ENCODE measurements at places on chromosomes 5 and 9.

DNA sequence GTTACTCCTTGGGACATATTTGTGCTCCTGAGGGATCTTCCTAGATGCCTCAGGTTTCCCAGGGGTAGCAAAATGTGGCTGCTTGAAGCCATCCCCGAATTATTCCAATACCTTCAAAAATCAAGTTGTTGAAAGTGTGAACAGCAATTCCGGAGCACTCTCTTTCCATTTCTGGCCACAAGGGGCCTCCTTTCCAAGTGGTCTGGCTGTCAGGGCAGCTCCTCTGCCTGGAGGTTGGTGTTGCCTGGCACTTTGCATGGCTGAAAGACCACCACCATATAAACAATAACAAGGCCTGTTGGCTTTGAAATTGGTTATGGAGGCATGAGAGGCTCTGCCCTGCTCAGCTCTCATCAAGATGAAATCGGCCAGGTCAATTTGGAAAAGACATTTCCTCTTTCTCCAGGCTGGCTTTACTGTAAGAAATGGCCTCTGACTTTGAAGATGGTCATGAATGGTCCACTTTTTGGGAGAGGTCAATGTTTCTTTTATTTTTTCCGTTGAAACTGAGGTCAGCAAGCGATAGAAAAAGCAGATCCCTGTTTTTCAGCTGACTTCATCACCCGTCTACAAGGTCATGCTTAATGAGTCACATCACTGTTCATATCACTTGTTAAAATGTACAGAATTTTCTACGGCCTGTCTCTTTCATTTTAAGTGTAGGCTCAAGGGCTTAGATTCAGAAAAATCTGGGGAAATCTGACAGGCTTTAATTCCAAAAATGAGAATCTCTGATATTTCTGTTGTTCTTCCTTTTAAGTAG is 481.1 kb upstream of the ZNF608 start:
- no peak for DNase-seq

GRCh38 chr5:153429761-153430380 is 60.6 kb upstream of the GRIA1 start:
- DNase-seq = no peak

DNA sequence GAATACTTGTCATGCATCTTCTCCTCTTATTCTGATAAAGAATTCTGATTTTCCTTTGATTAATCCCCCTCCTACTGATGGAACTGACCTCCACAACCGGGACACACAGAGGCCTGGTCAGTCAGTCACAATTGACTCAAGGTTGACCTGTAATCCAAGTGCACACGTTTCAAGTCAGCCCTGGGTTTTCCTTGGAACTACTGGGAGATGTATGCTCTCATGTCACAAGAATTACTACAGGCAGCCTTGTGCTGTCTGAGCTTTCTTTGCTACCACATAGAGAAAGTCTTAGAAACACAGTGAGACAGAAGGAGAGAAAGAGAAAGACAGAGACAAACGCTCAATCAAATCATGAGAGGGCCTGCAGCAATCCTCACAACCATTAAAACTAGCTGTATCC is 345.8 kb downstream of the PDE4D start:
- DNase-seq = no peak

DNA sequence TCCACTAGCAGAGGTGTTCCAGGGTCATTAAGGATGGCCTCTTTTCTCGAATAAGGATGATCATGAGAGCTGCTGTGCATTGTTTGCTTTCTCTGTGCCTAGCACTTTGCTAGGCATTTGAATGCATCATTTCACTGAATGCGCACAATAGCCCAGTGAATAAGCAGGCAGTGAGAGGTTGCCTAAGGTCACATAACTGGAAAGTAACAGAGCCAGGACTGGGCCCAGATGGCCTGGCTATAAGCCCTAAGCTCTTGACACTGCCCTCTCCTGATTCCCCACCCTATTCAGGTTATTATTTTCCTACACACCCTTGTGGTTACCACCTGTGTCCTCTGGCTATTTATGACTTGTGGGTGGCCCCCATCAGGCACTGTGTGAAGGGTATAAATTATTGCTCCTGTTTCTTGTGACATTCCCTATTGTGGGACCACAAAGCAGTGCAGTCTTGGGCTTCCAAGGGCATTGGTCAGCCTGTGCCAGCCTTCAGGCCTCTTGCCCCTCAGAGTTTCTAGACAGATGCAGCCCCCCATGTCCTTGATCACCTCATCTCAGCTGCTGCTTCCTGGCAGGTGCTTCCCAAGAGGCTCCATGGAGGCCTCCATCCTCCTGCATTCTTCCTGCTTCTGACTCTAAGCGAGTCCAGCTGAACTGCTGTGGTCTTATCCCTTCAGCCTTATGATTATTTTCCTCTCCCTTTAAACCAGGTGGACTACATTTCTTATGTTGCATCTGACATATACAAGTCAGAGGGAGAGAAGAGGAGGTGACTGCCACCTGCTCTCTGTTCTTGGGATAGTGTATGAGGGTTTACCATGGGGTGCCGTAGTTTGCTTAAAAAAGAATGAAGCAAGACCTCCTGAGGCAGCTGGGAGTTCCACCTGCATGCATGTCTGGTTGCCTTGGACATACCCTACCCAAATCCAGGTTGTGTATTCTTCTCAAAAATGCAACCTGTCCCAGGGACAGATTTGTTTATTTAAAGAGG is 47.6 kb downstream of the ANGPTL2 start:
- DNase-seq = no peak

GRCh38 chr9:93949694-93950449 is 5.3 kb downstream of the BARX1 start:
- no peak for DNase-seq

GRCh38 chr9:33381231-33381791 is 21.1 kb downstream of the AQP7 start:
- no peak for DNase-seq

DNA sequence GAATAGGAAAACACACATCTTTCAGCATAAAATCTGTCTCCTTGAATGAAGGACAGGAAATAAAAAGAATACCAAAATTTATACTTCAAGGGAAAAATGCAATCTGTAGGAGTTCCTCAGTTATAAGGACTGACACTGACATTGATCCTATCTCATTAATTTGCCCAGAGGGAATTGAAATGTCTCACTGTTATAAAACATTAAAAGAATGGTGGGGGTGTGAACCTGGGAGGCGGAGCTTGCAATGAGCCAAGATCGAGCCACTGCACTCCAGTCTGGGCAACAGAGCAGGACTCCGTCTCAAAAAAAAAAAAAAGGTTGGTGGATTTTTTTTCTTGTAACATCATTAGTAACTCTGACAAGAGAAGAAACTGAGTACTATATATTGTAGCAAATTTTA is 60.8 kb downstream of the TTLL11 start:
- DNase-seq = no peak

DNA sequence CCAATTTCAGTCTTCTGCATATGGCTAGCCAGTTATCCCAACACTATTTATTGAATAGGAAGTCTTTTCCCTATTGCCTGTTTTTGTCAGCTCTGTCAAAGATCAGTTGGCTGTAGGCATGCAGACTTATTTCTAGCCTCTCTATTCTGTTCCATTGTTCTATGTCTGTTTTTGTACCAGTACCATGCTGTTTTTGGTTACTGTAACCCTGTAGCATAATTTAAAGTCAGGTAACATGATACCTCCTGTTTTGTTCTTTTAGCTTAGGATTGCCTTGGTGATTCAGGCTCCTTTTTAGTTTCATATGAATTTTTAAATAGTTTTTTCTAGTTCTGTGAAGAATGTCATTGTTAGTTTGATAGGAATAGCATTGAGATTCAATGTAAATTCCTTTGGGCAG is 104.9 kb upstream of the SLCO6A1 start:
- DNase-seq = no peak

DNA sequence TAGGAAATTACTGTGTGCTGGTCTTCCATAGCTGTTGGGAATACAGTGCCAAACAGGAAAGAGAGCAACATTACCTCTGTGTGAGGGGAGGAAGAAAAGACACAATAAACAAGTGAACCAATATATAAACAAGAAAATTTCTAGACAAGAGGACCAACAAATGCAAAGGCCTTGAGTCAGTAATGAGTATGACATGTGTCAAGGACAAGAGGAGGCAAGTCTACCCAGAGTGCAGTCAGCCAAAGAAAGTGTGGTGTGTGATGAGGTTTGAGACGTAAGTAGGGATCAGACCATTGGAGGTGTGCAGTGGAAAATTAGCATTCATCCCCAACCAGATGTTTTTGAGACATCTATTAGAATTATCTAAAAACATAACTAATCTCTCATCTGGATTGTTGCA is 69.5 kb upstream of the CDH6 start:
- no peak for DNase-seq

GRCh38 chr9:38086496-38086895 is 17.5 kb upstream of the SHB start:
- no peak for DNase-seq

DNA sequence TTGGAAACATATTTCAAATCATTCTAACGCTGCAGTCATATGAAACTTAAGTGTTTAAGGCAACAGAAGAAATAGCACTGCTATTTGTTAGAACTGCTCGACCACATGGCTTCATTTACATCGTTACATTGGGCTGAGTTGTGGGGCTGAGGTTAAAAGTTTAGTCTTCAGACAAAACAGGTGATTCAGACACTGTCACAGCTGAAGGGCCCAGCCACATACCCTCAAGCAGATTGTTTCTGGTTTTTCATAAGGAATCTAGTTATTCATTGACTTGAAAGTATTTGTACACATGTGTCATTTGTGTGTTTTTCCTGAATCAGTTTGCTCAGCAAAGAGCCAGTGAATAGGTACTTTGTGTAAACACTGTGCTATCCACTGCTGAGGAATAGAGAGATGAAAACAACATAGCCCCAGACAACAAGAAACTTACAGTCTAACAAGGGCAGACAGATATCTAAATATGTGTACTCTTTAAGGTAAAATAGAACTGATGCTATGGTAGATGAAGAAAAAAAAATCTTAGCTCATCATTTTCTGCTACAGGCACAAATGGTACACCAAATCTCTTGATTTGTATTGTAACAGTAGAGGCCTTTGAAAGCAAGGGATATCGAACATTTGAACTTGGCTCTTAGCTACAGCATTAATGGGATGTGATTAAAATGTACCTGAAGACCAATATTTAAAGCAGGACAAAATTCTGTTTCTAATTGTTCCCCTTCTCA is 357.6 kb upstream of the RPS23 start:
- no peak for DNase-seq

GRCh38 chr9:111615928-111616327 is 15.2 kb upstream of the DNAJC25 start:
- DNase-seq = no peak

DNA sequence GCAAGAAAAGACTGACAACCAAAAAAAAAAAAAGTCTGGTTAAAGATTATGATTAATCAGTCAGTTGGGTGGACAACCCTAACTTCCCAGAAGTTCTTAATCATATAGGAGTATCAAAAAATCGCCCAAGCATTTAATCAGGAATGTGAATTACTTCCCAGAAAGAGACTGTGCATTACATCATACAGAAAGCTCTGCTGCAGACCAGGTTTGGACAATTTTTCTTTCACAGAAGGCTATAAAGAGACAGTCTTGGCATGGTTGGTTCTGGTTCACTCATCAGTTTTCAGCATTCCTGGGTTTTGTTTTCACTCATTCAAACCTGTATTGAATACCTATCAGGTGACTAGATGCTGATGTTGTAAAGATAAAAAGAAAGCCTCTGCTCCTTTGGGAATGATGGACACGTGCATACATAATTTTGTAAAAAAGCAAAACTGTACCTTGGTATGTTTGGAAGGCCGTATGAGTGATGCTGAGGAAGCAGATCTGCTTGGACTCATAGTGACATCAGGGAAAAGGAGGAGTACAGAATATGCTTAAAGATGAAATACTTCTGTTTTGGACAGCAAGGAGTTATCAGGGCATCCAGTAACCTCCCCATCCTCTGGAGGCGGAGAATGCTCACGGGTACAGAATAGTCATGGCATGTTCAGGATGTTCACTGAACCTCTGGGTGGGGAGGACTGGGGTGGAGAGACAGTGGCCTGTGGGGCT is 178.4 kb downstream of the GNA14 start:
- no peak for DNase-seq

DNA sequence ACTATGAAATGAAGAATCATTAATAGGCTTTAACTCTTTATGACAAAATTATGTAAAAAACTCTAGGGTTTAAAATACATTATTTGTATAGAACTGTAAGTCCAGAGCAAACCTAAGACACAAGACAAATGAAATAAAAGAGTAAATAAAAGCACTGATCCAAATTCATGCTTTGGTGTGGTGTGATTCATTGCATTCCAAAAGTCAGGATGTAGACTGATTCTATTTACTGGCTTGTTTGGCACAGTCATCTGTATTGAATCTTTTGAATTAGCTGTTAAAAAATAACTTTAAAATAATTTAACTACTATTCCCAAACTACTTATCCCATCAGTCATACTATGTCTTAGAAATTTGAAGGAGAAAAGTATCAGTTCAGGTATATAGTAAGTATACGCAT is 31.1 kb downstream of the IL4 start:
- no peak for DNase-seq

GRCh38 chr9:120841930-120842684 is 615 bp downstream of the PSMD5 start:
- no peak for DNase-seq

- DNase-seq = no peak
These were observed 95.5 kb upstream of the EQTN start for GRCh38 chr9:27392451-27392850.

DNA sequence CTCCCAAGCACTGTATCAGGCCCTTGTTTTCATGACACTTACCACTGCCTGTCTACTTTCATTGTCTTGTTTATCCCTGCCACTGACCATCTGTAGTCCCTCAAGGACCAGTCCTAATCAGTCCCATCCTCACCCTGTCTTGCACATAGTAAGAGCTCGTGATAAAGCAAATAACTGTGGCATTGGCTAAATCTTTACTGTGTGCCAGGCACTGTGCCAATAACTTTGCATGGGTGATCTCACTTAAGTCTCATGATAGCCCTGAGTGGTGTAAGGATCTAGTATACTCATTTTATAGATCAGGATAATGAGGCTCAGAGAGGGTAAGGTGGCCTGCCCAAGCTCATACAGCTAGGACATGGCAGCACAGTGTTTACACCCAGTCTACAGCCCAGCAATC is 5.6 kb downstream of the CDX1 start:
- DNase-seq = no peak

GRCh38 chr5:8340739-8341344 is 471.9 kb downstream of the MTRR start:
- no peak for DNase-seq

GRCh38 chr5:171263181-171263580 is 45.9 kb upstream of the TLX3 start:
- no peak for DNase-seq

DNA sequence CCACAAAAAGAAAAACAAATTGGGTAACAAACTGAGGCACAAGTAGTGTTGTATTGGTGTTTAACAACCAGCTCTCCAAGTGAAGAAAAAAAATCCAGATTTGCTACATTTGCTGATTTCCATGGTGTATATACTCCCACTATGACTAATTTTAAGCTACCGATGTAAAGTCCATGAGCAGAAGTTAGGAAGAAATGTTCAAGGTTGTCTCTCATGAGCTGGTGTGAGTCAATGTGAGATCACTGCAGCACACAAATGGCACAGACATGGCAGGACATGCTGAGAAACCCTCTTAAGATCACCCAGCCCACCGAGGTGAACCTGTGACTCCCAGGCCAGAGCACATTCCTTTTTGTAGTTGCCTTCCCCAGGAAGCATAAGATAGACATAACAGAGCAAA is 36.2 kb downstream of the SLC44A1 start:
- no peak for DNase-seq

All from stimulated activated CD8-positive, alpha-beta memory T cell treated with anti-CD3 and anti-CD28 coated beads, Interleukin-2, amount 100 ng/mL, for 1 hour (primary cell).